Stimulated activated CD4-positive, alpha-beta T cell treated with anti-CD3 and anti-CD28 coated beads, Interleukin-1b, Interleukin-23, amount 100 ng/mL, for 1 hour (primary cell): ENCODE measurements at places on chromosomes 11 and 22.

DNA sequence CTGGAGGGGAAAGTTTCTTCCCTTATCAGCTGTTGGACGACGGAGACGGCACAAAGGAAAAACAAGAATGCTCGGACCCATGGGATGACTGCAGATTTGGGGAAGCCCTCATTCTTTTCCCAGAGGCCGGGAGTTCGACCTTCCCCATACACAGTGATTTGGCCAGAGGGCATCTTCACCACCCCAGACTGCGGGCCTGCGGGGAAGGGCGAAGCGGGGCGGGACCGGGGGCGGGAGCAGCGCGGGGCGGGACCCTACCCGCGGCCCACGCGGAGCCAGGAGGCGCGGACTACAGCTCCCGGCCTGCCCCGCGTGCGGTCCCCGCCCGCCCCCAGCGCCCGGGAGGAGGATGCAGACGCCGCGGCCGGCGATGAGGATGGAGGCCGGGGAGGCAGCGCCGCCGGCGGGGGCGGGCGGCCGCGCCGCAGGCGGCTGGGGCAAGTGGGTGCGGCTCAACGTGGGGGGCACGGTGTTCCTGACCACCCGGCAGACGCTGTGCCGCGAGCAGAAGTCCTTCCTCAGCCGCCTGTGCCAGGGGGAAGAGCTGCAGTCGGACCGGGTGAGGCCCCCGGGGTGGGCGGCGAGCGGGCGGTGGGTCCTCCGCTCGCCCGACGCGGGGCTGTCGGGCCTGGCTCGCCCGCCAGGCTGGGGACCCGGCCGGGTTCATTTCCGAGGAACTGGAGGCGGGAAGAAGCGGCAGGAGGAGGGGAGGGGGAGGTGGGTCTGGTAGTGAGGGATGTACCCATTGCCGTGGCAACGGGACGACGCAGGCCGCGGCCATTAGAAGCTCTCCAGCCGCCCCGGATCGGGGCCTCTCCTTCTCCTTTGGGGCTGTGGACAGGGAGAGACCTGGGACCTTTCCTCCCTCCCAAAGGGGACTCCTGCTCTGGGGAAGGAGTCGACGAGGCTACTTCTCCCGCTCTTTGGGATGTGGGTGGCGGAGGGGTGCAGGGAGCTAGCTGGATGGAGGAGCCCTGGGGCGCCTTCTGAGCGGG lies at the start of gene KCTD17:
TSS of gene KCTD17 (plus strand) at position 352 of the 995 bp plus-strand sequence. CDS start at position 371, 19 bp downstream.
- DNase-seq = peak; percentile 36

DNA sequence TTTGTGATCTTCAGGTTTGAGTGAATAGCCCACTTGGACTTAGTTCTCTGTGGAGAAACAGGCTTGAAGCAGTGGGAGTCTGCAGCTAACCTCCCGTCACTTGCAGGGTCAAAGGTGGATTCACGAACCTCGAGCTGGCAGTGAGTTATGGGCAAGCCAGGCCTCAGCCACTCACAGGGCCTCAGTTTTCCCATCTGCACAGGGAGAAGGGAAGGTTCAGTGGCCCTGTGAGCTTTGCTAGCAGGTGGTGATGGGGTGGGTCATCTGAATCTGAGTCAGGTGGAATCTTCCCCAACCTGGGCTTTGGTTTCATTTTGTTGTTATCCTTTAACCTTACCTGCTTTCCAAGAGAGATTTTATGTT lies 86.6 kb upstream of the GRIK4 start:
- no peak for DNase-seq

DNA sequence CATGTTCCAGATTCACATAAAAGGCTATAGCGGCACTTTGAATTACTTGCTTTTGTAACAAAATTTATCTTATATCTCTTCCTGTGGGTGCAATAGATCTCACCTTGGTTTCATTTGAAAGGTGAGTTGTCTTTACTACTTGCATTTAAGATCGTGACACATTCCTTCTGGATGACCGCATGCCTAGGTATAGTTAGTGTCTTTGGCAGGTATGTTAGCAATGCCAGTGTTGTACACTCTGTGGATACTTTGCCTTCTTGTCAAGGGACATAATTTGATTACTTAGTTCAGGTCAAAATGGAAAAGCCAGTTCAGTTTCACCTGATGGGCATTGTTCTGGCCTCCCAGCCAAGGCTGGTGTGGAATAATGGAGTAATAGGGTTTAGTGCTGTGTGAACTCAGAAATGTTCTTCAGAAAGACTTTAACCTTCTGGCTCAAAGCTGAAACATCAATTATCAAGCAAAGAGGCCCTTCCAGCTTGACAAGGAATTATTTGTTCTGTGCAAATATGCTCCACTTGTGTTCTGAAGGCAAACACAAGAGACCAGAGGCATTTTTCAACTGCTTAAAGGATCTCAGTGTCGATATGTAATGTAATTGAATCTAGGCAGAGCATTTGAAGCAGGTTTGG lies 64.6 kb downstream of the AMOTL1 start:
- DNase-seq = no peak

- no peak for DNase-seq
Observed at GRCh38 chr22:20782596-20783299, 8.8 kb downstream of the SERPIND1 start.

- DNase-seq = no peak
Observed at GRCh38 chr11:30735946-30736345, 149.8 kb upstream of the MPPED2 start.

DNA sequence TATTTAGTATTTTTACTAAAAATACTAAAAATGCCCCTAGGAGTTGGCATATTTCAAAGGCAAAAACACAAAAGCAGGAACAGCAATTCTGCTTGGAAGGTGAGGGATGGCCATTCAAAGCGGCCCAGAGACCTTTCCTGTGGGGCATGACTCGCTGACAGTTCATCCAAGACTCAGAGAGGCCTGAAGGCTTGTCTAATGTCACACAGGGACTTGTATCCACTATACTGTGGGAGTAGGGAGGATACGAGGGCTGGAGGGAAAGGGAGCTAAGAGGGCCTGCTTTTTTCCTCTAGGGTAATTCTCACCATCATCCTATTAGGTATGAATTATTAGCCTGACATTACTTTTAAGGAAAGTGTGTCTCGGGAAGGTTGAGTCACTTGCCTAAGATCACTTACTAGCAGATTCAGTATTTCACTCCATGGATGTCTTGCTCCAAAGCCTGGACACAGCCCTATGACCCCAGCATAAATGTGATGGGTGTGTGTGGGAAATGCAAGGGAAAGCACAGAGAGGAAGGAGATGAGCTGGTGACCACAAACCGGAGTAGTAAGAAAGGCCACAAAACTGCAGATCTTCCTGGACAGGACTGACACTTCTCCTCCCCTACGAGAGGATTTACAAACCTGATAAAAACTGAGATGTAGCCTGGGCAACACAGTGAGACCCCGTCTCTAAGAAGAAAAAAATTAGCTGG lies 16.7 kb upstream of the UCP3 start:
- no peak for DNase-seq

DNA sequence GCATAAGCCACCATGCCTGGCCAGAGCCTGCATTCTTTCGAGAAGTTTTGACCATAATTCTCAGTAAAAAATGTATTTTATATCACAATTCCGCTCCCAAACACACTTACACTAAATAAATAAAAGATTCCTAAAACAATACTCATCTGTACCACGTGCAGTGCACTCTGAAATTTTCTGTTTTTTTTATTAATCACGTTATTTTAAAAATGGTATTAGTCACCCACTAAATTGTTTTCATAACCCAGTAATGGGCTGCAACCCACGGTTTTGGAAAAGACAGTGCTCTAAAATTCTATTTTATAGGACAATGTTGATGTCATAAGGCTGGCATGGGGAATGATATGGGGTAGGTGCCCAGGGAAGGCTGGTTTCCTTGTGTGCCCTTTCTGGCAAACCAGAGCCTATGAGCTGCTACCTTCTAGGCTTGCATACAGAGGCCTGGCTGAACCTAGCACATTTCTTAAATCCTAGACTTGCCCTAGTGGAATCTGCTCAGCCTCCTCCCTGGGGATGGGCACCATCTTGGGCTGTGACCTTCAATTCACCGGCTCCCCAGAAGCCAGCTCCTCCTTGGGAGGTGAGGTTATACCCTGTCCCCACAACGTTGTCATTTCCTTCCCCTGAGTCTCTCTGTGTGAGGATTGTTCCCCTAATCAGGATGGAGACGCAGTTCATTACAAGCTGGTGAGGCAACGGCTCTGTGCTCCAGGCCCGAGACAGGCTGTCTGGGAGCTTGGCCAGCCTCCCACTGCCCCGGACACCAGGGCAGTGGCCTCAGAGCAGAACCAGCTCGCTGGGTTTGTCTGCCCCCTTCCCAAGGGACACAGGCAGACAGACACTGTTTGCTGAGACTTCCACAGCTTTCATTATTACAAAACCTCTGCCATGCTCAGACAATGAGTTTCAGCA lies 116.5 kb upstream of the NAV2 start:
- DNase-seq = no peak

- DNase-seq = no peak
Observed at GRCh38 chr11:93653080-93653479, 8.4 kb upstream of the CEP295 start.

- peak; percentile 10 for DNase-seq
Observed at GRCh38 chr22:18156878-18157713, 7.1 kb downstream of the USP18 start.

- DNase-seq = no peak
Observed at GRCh38 chr11:110409174-110409573, 20.6 kb upstream of the FDX1 start.

DNA sequence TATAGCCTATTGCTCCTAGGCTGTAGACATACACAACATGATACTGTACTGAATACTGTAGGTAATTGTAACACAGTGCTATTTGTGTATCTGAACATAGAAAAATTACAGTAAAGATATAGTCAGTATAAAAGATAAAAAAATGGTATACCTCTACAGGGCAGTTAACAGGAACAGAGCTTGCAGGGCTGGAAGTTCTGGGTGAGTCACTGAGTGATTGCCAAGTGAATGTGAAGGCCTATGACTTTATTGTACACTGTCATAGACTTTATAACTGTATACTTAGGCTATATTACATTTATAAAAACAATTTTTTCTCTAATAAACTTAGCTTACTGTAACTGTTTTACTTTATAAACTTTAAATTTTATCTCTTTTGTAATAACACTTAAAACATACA lies 332.4 kb upstream of the ARHGAP42 start:
- DNase-seq = no peak

DNA sequence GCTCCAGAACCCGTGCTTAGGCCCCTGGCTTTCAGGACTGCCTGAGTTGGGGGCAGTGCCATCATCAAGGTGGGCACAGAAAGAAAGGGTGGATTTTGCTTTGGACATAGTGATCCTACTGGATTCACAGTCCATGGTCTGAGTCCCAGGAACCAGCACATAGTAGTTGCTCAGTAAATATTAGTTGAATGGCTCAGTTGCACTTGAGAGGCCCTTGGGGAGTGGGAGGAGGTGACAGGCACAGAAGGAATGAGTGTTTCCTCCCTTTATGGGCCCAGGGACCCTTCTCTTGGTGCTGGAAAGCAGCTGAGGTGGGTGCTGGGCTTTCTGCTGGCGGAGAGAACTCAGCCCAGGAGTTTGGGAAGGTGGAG lies 16.6 kb downstream of the ARHGEF17 start:
- DNase-seq = no peak
